ENCODE measurements at places on chromosomes 6 and 20.

GRCh38 chr6:16252686-16253299 is 14.4 kb downstream of the GMPR start:
- no peak for DNase-seq

DNA sequence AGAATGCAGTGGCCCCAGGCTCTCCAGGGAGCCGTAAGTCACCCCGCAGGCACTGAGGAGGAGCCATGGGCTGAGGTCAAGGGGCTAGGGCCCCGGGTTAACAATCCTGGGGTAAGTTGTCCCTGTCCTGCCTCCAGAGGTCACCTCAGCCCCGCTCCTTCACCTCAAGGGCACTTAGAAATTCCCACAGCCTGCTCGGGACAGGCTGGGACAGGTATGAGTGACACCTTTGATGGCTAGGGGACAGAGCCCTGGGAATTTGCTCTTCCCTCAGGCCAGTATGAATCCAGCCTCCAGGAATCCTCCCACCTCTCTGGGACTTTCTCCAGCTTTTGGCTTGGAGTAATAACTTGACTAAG is 3.5 kb upstream of the GRM4 start:
- DNase-seq: no peak

- no peak for DNase-seq
Observed at GRCh38 chr6:142927904-142928303, 17.1 kb downstream of the HIVEP2 start.

DNA sequence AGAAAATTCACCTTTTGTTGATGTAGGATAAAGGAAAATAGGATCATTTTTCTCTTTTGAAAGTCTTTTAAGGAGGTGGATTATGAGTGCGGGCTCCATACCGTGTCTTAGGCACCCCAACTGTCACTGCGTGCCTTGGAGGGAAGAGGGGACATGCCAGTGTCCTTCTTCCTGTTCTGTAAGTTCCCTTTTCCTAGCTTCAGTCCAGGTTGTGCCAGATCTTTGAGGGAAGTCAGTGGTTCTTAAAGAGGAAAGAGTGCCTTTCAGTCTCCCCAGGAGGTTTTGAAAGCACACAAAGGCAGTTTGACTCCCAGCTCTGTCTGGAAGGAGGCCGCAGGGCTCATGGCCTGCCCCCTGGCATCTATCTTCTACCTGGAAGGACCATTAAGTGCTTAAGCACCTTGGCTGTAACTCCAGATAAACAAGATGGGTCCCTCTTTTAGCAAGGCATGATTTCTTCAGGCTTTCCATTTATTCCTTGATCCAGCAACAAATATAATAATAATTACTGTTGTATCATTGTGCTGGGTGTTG is 13.0 kb downstream of the EFCAB8 start:
- DNase-seq: no peak

All from stimulated activated CD8-positive, alpha-beta memory T cell treated with anti-CD3 and anti-CD28 coated beads, Interleukin-4, amount 100 ng/mL, for 4 hours (primary cell).